Natural killer cell treated with Interleukin-12 subunit alpha and Interleukin-12 subunit beta and Interleukin-15 and Interleukin-18, amount 100 ng/mL, for 72 hours (primary cell): ENCODE measurements at places on chromosomes 7 and 10. TPM values are rescaled to one million over a fixed set of nuclear protein-coding genes. Genes with fewer than 3 reads are reported as not detected.

- no peak for DNase-seq
Measured at GRCh38 chr10:97805096-97805884, 33.5 kb upstream of the SFRP5 start.

DNA sequence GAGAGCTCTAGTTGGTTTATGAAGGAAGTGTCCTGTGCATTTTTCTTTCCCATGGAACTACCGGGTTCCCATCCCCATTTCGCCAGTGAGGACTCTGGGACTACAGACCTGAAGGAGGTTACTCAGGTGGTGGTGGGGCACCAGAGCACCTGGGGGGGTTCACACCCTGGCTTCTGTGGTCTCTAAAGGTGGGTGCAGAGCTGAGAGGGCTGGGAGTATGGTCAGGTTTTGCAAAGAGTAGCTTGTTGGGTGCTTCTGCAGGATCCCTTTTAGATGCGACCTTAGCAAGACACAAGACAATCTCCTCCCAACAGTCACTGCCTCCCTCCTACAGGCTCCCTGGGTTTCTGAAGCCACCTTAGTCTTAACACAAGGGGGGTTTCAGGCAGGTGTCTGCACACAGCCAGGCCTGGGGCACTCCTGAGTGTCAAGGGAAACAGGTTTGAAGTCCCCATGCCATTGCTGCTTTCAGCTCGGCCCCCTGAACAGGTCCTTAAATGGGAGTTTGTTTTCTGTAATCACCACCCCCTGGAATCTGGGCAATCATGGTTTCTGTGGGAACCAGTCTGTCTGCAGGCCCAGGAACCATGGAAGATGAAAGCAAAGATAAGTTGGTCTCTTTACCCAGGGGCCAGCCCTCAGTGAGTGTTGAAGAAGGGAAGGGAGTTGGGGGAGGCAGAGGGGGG, 9.9 kb upstream of the CXCL12 start:
- DNase-seq = no peak

- no peak for DNase-seq
Measured at GRCh38 chr10:77710081-77710551, 72.5 kb upstream of the KCNMA1 start.

DNA sequence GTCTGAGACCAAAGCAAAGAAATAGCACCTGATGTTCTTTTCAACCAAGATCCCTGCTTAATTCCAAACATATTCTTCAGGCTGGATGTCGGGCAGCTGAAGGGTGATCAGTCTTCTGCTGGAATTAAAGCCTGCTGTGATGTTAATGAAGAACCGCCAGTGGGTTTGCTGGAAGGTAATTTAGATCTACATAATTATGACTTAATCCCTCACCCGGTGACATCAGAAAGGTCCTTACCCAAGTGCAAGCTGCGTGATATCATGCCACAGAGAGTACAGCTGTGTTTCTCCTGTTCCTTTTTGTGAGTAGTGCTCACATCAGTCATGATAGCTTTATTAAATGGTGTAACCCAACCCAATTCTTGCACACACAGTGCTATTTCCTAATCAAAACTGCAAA, 29.1 kb upstream of the LRGUK start:
- DNase-seq = no peak

- no peak for DNase-seq
Measured at GRCh38 chr7:123748171-123748733, 551 bp downstream of the WASL start.

- no peak for DNase-seq
Measured at GRCh38 chr7:118298771-118299170, 74.3 kb downstream of the ANKRD7 start.

The UCN3 gene
- total RNA-seq = not detected

The TBXAS1 gene
- total RNA-seq = 130 TPM
